Suppressor macrophage (primary cell): ENCODE measurements at places on chromosomes 16 and 17.
A peak's percentile ranks its signal among the peaks of the same experiment; 100 is the strongest.

DNA sequence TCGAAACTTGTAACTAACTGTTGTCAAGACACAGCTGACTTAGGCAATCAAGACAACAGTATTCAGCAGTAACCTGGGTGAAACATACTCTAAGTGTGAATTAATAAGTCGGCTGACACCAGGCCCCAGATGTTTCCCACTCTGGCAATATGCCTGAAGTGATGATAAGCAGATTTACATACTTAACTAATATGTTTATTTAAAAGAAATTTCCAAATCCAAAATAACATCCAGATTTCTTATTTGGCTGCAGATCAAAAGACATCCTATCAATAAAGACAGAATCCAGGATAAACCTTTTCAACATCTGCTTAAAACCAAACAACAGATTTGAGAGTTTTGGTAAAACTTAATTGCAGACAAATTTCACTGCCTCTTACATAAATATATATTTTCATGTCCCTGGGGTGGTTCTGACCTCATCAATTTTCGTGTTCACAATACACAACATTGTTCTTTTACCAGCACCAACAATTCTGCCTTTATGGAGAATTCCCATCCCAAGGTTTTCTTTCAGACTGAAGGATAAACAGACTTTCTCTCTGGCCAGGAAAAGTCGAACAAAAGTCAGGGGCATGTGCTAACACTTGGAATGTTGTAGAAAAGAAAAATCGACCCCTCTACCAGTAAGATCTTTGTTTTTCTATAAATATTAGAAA is 45.1 kb upstream of the TOX3 start:
- no peak for DNase-seq

- peak; percentile 53 for DNase-seq
Measured at GRCh38 chr16:80027007-80027965, 426.7 kb upstream of the MAF start.

DNA sequence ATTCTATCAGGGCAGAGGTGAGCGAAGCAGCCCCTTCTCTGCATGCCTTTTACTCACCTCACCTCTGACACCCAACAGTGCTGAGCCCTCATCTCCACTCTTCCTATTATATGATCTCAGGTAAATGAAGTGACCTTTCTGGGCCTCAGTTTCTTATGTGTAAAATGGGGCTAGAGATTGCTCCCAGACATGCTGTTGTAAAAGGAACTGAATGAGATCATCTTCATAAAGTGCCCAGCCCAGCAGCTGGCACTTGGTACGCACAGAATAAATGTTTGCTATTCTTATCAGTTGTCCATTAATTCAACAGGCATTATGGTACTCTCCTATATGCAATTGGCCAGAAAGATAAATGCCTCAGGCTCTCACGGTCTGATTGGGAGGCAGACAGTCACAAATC is 4.5 kb upstream of the GALK1 start:
- DNase-seq: no peak

DNA sequence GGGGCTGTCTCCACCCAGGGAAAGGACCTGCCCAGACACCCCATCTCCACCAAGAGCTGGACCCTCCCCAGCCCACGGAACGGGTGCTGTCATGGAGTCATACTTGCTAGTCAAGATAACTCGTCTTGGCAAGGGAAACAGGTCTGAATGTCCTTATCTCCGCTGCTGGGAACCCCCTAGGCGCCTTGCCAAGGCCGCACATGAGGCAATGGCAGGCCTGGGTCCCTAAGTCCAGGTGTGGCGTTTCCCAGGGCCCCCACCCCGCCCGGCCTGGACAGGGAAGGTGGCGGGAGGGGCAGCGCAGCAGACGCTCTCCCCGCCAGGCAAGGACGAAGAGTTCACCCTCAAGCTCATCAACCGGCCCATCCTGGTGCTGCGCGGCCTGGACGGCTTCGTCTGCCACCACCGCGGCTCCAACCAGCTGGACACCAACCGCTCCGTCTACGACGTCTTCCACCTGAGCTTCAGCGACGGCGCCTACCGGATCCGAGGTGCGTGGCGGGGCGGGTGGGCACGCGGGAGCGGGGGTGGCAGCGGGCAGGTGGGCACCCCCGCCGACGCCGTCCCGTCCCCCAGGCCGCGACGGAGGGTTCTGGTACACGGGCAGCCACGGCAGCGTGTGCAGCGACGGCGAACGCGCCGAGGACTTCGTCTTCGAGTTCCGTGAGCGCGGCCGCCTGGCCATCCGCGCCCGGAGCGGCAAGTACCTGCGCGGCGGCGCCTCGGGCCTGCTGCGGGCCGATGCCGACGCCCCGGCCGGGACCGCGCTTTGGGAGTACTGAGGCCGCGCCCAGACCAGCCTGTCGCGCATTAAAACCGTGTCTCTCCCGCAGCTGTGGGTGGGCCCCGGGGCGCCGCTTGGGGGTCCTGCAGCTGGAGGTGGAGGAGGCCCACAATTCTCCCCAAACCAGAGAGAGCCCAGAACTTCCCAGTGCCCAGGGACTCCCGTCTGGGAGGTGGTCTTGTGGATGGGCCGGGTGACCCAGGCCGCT is 8.4 kb downstream of the FSCN2 start:
- DNase-seq: peak; percentile 31

DNA sequence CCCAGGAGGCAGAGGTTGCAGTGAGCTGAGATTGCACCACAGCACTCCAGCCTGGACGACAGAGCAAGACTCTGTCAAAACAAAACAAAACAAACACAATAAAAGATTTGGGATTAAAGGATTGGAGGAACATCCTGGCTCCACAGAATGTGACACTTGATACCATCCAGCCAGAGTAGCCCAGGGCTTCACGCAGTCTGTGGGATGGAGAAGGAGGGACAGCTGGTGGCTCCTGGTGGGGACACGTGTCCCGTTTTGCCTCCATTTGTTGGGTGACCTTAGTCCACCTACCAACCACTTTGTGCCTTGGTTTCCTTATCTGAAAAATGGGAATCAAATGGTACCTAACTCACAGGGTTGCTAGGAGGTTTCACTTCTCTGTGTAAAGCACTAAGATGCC is 12.4 kb upstream of the CYB561 start:
- DNase-seq: no peak

DNA sequence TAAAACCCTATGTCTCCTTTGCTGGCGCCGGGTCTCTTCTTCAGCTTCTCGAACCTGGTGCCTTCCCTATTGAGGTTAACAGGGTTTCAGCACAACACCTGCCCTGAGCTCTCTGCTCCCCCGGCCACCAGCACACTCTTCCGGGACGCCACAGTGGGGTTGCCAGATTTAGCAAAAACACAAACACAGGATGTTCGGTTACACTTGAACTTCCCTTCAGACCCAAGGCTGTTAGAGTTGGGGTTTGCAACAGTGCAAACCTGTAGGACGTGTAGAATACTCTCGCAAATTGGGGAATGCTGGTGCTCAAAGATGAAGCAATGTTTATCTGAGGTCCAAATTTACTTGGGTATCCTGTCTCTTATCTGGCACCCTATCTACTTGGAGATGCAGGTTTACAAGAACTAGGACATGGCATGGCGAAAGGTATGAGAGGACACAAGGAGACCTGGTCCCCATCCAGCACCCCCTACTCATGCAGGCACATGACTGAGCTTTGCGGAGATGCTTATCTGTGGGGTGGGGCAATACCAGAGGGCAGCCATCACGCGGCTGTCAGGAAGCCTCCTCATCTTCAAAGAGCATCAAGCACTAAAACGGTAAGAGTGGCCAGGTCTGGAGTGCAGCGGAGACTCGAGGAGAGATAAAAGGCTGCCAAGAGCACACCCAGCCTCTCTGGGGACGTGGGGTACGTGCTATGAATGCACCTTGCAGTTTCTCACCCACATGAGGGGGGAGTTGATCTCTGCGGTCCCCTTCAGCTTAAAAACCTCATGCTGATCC is 52.8 kb downstream of the SDK2 start:
- DNase-seq: no peak
